ENCODE measurements at places on chromosomes 3 and 15. TPM values are rescaled to one million over a fixed set of nuclear protein-coding genes. Genes with fewer than 3 reads are reported as not detected.

DNA sequence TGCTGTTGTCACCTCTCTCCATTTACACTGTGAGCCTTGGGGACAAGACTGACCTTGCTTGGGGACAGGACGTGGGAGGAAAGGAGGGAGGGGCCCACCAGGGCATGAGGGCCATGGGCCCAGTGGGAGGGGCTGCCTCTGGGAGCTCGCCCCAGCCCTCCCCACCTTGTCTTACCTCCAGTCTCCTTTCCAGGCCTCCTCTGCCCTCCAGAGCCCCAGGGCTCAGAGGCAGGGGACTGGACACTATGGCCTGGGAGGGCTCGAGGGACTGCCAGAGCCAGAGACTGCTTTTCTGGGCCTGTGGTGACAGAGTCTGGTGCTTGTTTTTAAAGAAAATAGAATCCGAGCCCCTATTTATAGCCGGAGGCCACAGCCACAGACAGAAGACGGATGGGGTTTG lies 10.2 kb downstream of the CSPG4 start:
- no peak for DNase-seq

TRANK1 gene
- 3.4 TPM for total RNA-seq

- no peak for DNase-seq
Measured at GRCh38 chr15:76058714-76059319, 968 bp upstream of the TMEM266 start.

ALS2CL gene
- total RNA-seq = 37.0 TPM

DNA sequence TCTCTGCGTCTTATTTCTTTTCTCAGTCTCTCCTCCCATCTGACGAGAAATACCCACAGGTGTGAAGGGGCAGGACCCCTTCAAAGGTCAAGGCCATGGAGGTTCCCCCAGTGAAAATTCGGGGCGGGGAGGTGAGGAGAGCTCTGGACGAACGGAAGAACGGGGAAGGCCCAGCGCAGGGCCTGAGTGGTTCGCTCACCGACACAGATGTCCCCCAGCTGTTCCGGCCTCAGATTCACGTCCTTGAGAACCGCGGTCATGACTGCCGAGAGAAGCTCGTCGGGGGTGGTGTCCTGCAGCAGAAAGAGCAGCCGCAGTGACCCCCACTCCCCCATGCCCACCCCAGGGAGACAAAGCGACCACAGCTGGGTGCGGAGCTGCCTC lies 542 bp downstream of the ACAA1 start:
- no peak for DNase-seq

DNA sequence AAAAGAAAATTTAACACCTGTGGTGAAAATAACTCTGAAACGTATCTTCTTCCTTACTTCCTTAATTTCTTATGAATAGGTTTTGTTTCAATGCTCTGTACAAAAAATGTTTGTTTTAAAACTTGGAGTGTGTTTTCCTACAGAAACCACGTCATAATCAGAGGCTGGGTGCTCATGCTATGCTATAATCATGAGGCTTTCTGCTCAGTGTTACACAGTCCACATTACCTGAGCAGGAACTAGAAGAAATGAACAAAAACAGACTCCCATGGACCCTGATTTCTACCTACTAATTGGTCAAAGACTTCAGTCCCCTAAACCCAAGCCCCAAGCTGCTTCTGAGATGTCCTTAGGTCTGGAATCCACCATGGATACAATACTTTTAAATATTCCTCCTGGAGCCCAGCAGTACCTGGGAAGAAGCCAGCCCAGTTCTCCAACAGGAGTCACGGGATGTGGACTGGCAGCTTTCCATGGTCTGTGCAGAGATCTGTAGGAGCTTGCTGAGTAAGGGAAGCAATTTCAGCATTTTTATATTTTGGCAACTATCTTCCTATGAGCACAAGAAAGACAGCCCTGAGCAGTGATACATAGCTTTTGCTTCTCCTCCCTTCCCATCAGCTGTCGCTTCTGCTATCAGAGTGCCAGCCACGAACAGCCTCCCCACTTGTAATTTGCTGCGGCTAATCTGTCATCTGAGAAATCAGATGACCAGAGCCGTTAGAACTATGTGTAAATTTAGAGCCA lies 65.6 kb downstream of the WDR72 start:
- peak; percentile 53 for DNase-seq

DNA sequence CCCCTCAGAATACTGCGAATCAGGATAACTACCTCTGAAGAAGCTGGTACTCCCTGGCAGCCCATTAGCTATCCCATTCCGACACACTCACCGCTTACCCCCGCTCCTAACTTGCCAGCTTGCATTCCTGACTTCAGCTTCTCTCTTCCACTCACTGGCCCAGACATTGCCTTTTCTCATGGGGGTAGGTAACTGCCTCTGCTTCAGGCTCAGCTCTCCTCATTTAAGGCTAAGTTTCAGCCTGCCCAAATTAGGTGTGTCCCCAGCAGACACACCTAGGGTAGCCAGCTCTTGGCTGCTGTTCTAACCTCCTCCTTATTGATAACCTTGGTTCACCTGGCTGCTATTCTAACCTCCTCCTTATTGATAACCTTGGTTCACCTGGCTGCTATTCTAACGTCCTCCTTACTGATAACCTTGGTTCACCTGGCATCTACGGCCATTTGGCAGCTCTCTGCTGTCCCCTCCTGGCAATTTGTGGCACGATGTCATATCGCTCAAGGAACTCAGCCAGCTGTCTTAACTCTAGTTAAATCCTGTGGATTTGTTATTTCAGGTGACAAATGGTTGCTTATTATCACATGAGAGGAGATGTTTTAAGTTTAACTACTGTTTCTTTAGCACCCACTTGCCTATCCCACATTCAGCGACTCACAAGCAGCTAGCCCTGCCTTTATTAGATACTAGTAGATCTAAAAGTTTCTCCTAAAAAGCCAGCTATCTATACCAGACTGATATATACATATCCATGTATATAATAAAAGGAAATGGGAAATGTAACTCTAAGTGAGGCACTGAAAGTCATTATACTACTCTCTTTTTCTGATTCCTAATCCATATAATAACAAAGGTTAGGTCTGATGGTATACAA lies 106.5 kb upstream of the ACP3 start:
- no peak for DNase-seq

OR5K4 gene
- total RNA-seq = not detected

DNA sequence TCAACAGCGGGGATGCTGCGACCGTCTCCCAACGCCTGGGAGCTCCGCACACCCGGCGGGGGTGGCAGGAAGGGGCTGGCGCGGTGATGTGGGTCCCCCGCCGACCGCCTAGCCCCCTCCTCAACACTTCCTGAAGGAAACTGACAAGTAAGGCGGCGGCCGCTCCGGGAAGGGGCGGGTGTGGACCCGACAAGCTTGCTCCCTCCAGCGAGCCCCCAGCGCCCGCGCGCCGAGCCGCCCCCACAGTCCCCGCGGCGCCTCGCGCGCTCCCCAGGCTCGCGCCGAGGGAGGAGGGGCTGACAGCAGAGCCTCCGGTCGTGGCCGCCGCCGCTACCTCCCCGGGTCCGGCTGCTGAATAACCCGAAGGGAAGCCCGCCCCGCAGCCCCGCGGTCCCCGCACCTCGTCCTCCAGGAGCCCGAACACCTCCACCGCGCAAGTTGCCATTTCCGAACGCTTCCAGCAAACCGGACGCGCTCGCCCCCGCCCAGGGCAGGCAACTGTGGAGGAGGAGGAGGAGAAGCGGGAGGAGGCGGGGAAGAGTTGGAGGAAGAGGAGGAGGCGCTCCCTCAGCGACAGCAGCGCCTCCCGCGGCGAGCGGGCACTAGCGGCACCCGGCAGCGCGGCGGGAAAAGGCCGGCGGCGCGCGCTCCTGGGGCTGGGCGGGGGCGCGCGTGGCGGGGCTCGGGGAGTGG lies at the start of gene NEDD4:
NEDD4 (minus strand) TSS at position 502 of the 693 bp plus-strand sequence; CDS start at position 445, 57 bp downstream.
- DNase-seq = peak; percentile 91

DNA sequence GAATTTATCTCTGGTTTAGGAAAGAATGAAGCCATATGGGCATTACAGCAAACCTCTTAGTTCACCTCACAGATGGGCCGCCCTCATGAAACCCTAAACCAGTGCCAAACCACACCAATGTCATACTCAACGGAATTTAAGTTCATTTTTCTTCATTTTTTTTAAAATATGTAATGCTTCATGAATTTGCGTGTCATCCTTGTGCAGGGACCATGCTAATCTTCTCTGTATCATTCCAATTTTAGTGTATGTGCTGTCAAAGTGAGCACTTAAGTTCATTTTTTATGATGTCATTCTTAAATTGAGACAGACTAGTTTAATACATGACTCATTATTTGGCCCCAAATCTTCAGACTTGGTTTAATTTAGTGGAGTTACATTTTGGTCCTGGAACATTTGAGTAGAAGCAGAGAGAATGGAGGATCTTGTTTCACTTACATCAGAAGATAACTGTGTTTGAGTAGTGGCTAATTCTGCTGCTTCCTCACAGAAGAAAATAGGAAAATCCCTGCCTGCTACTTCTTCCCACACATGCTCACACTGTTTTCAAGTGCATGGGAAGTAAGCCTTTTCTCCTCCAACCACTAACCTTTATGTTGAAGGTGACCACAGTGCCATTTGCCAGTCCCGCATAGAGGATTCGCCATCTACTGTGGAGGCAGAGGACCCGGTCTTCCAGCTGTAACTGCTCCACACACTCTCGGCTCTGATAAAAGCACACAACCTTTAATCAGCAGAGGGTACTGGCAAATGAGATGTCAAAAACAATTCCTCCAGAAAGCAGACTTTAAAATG lies 63.3 kb downstream of the ZNF106 start:
- no peak for DNase-seq

GRCh38 chr3:129020691-129021090 lies 19.6 kb downstream of the EFCC1 start:
- peak; percentile 36 for DNase-seq

DNA sequence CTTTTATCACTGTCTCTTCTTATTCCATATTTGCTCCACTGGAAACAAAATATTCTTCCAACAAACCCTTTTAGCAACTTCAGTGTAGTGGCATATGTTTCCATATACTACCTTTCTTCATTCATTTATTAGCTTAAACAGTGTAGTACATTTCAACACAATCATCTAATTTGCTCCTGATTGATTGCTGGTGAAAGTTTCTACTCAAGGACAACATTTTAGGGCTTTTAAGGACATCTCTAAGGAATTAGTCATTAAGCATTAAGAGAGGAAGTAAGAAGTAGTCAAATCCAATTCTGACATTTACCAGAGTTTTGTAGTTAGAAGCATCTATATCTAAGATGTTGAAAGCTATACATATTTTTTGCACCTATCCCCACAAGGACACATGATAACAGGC lies 55.8 kb downstream of the RSRC1 start:
- no peak for DNase-seq

- peak; percentile 83 for DNase-seq
Measured at GRCh38 chr3:46812237-46812791, 50.9 kb downstream of the MYL3 start.

GRCh38 chr3:44031387-44032380 lies 210.0 kb upstream of the TOPAZ1 start:
- DNase-seq = no peak

DNA sequence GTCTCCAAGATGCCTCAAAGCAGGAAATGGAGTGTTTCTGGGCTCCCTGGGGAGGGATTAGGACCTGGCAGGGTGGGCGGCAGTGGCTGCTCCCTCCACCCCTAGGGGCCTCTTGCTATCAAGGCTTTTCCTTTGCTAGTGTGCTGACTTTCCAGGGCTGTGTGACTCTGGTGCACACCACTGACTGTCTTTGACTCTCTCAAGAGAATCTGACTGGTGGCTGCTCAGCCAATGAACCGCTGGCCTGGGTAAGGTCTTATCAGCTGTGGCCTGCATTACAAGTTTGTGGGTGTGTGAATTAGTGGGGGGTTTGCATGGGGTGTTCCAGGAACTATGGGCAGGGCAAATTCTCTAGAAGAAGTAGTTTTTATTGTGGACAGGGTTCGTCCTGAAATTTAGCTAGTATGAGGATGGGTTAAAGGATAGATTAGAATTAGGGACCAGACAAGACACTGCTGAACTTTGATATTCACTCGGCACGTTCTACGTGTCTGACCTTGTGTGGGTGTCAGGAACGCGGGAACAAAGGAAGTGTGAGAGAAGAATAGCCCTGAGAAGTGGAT lies 29.5 kb downstream of the SIAH2 start:
- DNase-seq = no peak

EPHB3 gene
- 2.2 TPM for total RNA-seq

DNA sequence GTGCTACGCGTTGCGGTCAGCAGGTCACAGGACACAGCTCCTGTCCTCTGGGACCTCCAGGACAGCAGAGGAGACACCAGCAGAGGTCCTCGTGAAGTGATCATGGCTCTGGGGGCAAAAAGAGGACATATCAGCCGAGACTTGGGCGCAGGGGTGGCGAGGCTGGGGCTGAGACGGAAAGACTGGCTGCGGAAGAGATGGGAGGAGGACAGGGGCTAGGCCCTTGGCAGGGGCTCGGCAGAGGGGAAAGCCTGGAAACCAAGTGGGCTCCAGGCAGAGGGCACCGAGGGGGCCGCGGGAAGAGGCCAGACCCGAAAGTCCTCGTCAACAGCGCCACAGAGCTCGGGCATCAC lies 4.9 kb upstream of the CFAP100 start:
- peak; percentile 38 for DNase-seq

GRCh38 chr15:67225336-67225735 lies 29.1 kb downstream of the AAGAB start:
- DNase-seq = no peak

NPRL2 gene
- total RNA-seq = 14.8 TPM

P2RY14 gene
- 3.6 TPM for total RNA-seq

DNA sequence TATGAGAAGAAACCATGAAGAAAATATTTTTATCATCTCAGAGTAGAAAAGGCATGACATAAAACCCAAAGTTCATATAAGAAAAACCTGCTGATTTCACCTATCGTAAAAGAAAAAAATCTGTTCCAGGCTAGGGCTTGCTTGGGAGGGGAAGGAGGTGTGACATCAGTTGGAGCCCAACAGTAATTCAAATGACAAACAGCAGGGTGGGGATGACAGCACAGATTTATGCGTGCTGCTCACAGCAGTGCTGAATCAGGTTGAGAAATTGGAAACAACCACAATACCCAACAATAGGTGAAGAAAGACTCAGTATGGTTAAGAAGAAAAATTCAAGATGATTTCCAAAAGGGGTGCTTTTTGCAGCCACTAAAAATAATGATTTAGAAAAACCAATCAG lies 172.4 kb downstream of the PDE8A start:
- DNase-seq = no peak

DNA sequence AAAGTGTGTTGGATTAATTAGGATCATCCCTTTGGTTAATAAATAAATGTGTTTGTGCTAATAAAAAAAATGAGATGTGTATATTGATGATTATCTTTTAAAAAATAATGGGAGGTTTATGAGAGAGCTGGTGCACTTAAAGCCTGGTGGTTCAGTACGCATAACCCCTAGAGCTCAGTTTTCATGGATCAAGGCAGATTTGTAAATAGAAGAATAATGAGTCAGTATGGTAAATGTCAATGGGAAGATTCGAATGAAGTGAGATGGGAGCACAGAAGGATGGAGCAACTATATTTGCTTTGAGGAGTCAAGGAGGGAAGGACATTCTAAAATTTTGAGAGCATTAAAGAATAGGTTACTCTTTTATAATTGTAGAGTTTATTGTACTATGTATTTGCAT lies 35.4 kb downstream of the AKAP13 start:
- DNase-seq = no peak

ICE2 gene
- total RNA-seq = 24.6 TPM

PKM gene
- 1,065 TPM for total RNA-seq
